Vagina (tissue), 2 donors: ENCODE measurements at places on chromosomes 7 and 10.

DNA sequence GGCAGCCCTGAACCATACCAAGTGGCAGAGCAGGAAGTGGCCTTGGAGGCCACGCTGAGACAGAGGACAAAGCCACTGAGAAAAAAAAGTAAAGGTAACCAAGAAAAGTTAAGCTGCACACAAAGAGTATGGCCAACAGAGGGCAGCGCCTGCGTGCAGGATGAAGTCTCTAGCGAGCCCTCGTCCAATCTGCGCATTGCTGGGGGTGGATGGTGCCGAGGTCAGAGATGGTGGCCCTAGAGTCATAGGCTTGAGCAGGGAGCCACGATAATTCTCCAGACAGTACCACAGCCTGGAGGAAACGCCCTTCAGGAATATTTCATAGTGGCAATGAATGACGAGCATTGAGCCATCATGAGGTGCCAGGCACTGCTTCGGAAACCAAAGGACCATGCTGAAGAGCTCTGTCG lies 9.7 kb downstream of the ATP6V0E2 start:
- H3K27me3 ChIP-seq, result no peaks in the 10 kb centered on the region
- no peaks in the 10 kb centered on the region for H3K36me3 ChIP-seq
- H3K4me1 ChIP-seq, result no peaks in the 10 kb centered on the region
- no peak for DNase-seq

GRCh38 chr7:110486549-110486948 lies 604.4 kb upstream of the LRRN3 start:
- no peaks in the 10 kb centered on the region for H3K27me3 ChIP-seq
- no peak for DNase-seq
- H3K4me3 ChIP-seq, result no peak overlapping the region

DNA sequence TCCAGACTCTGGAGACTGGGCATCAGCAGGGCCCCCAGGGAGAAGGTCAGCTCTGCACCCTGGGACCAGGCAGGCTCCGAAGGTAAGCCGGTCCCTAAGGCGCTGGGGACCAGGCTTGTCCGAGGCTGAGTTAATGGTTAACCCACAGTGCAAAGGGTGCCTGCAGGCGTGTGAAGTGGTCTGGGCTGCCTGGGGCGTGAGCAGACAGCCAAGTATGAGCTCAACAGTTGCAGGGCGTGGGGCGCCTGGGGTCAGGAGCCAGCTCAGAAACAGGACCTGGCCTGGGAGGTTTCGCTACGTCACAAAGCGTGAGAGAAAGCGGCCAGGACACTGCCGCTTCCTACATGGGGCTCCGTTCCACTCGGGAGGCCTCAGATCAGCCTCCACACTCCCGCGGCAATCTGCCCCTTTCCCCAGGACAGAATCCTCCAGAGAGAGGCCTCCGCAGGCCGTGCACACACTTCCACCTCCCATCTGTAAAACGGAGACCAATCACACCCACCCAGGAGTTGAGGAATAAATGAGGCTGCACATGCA lies 16.0 kb downstream of the PDGFA start:
- no peaks in the 10 kb centered on the region for H3K27me3 ChIP-seq
- no peak for DNase-seq
- no peak overlapping the region for H3K27ac ChIP-seq
- H3K4me1 ChIP-seq, result peaks cover 20% of the 10 kb centered on the region
- H3K4me3 ChIP-seq, result no peak overlapping the region

DNA sequence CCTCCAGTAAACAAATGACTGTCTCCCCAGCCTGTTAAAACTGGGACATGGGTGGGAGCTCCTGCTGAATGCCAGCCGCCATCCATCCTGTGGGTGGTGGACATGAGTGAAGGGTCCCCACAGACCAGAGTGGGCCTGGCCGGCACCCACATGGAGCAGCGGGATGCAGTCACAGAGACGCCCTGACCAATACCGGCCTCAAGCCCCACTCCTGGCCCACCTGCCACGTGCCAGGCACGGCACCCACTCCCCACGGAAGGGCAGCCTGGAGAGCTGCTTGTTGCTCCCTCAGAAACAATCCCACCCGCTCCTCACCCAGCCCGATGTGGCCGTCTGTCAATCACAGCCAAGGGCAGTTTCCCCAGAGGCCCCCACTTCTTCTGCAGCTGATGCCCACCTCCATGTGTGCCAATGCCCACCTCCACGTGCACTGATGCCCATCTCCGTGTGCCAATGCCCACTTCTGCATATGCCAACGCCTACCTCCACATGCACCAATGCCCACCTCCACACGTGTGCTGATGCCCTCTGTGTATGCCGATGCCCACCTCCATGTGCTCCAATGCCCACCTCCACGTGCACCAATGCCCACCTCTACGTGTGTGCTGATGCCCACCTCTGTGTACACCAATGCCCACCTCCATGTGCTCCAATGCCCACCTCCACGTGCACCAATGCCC lies 42.8 kb upstream of the DNAAF5 start:
- H3K27ac ChIP-seq, result no peak overlapping the region
- H3K27me3 ChIP-seq, result no peaks in the 10 kb centered on the region
- H3K36me3 ChIP-seq, result no peaks in the 10 kb centered on the region
- no peak overlapping the region for H3K4me3 ChIP-seq

- no peak overlapping the region for H3K4me3 ChIP-seq
- no peak for DNase-seq
- H3K27ac ChIP-seq, result no peak overlapping the region
- H3K27me3 ChIP-seq, result no peaks in the 10 kb centered on the region
- no peaks in the 10 kb centered on the region for H3K4me1 ChIP-seq
- H3K36me3 ChIP-seq, result no peaks in the 10 kb centered on the region
These were observed 188.4 kb upstream of the AGK start for GRCh38 chr7:141362580-141363435.

DNA sequence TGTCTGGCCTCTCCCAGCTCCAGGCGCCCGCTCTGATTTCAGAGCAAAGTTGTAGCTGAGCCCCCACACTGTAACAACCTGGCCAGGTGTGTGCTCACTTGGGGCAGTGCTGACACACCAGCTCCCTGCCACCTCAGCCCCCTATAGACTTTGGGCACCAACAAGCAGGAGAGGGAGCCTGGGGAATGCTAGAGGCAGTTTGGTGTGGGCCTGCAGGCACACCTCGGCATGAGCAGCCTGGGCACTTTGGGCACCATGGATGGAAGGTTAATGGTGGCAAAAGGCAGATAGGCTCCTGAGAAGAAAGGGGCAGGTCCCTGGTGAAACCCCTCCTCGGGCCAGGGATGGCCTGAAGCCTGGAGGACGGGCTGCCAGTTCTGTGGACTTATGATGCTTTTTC lies 212.7 kb upstream of the GNAI1 start:
- H3K36me3 ChIP-seq, result no peaks in the 10 kb centered on the region
- H3K27me3 ChIP-seq, result no peaks in the 10 kb centered on the region
- DNase-seq, result no peak

GRCh38 chr10:45419676-45420025 lies 45.6 kb downstream of the ALOX5 start:
- DNase-seq, result peak; percentile 90
- H3K4me3 ChIP-seq, result peak overlapping the region; percentile 47
- H3K27me3 ChIP-seq, result no peaks in the 10 kb centered on the region
- H3K36me3 ChIP-seq, result no peaks in the 10 kb centered on the region
- H3K4me1 ChIP-seq, result peaks cover 40% of the 10 kb centered on the region
- H3K27ac ChIP-seq, result peak overlapping the region; percentile 86

GRCh38 chr10:73889014-73889413 lies 14.7 kb upstream of the CAMK2G start:
- no peak overlapping the region for H3K4me3 ChIP-seq
- H3K27ac ChIP-seq, result peak overlapping the region; percentile 85
- H3K4me1 ChIP-seq, result peaks cover 50% of the 10 kb centered on the region
- no peaks in the 10 kb centered on the region for H3K27me3 ChIP-seq

GRCh38 chr7:11373546-11374142 lies 400.0 kb downstream of the PHF14 start:
- no peaks in the 10 kb centered on the region for H3K27me3 ChIP-seq
- no peak for DNase-seq

DNA sequence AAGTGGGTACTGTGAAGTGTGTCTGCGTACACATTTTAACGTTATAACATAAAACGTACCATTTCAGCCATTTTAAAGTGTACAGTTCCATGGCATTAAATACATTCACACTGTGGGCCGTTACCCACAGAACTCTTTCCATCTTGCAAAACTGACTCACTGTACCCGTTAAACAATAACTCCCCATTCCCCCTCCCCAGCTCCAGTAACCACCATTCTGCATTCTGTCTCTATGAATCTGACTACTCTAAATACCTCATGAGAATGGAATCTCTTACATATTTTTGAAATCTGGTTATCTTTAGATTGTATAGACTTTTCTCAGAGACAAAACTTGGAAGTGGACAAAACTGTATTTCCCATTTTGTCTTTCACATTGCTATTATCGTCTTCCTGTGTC lies 9.3 kb downstream of the ARL3 start:
- no peak for DNase-seq
- H3K36me3 ChIP-seq, result no peaks in the 10 kb centered on the region
- peaks cover 20% of the 10 kb centered on the region for H3K4me1 ChIP-seq
- H3K27ac ChIP-seq, result no peak overlapping the region
- no peak overlapping the region for H3K4me3 ChIP-seq
- H3K27me3 ChIP-seq, result no peaks in the 10 kb centered on the region

DNA sequence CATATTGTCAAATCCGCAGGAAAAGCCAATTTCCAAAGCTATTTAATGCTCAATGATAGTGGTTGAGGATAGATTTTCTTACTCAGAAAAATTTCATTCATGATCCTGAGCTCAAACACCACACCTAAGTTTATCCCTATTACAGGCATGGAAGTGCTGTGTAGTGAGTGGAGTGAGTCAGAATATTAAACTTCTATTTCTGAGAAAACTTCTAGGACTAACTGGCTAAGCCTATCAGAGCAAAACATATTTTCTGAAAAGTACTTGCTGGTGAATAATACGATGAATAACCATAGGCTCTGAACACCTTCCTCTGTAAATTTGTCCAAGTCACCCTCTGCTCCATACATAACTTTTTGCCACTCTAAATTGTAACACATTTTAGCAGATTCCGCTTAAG lies 221.5 kb downstream of the SUGCT start:
- H3K27me3 ChIP-seq, result no peaks in the 10 kb centered on the region
- no peak for DNase-seq
- H3K27ac ChIP-seq, result no peak overlapping the region
- H3K4me3 ChIP-seq, result no peak overlapping the region

GRCh38 chr7:121244120-121244870 lies 84.5 kb upstream of the WNT16 start:
- H3K36me3 ChIP-seq, result no peaks in the 10 kb centered on the region
- no peak for DNase-seq
- no peak overlapping the region for H3K4me3 ChIP-seq
- H3K27me3 ChIP-seq, result no peaks in the 10 kb centered on the region

DNA sequence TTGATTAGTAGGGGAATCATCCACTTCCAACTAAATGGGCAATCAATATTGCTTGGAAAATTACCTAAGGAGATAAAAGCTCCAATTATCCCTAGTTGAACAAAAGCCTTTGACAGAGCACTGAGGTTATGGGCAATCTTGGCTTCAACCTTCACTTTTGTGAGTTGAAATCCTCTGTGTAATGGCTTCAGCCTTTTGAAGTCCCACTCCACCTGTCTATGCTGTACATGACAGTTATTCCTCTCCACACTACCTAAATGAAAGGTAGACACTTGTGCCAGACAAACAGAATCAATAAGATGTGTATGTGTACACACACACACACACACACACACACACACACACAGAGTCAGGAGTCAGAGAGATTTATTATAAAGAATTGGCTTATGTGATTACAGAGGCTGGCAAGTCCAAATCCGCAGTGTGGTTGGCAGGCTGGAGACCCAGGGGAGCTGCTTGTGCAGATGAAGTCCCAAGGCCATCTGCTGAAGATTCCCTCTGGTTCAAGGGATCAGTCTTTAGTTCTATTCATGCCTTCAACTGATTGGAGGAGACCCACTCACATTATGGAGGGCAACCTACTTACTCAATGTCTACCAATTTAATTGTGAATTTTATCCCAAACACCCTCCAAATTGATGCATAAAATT lies 164.8 kb upstream of the CDC14C start:
- H3K27me3 ChIP-seq, result no peaks in the 10 kb centered on the region
- H3K4me1 ChIP-seq, result no peaks in the 10 kb centered on the region
- H3K27ac ChIP-seq, result no peak overlapping the region
- H3K4me3 ChIP-seq, result no peak overlapping the region
- H3K36me3 ChIP-seq, result no peaks in the 10 kb centered on the region

DNA sequence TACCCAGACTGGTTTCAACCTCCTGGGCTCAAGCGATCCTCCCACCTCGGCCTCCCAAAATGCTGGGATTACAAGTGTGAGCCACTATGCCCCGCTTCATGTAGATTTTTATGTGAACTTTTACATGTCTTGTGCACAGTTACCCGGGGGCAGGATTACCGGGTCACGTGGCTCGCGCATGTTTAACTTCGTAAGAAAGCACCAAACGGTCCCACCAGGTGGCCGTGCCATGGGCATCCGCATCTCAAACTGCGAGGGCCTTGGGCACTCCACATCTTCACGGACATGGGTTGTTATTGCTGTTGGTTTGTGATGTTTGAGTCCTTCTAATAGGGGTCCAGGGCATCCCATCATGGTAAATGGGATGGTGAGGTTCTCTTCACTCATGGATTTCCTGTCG lies 636.6 kb upstream of the FOXK1 start:
- H3K4me3 ChIP-seq, result no peak overlapping the region
- no peak for DNase-seq
- H3K4me1 ChIP-seq, result no peaks in the 10 kb centered on the region
- no peaks in the 10 kb centered on the region for H3K27me3 ChIP-seq
- no peak overlapping the region for H3K27ac ChIP-seq

DNA sequence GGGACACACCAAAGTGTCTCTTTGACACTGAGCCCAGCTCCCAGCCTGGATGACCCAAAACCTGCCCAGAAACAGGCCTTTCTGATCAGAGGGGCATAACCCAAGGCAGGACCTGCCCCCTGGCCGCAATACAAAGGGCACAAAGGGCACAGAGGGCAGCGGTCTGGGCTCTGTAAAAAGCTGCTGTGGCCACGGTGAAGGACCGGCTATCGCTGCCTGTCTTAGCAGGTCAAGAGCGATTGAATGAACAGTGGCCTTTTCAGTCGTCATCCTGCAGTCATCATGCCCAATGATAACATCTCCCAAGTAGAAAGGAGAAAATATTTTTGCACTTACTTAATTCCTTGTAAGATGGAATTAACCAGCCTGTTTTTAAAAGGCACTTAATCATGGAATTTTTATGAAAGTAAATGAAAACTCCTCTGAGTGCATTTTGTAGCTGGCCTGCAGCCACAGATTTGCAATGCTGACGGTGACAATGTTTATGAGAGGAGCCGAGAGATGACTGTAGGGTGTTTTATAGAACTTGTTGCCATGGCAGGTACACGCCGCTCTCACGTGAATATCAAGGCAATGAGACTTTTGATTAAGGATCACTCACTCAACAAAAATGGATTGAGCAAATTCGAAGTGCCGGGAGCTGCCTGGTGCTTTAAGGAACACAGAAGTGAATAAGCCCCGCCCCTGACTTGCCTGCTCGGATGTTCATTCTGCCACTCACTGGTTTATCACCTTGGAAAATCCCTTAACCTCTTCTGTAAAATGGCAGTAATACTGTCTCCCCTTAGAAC lies 47.3 kb upstream of the BHLHA15 start:
- peaks cover 19% of the 10 kb centered on the region for H3K4me1 ChIP-seq
- H3K4me3 ChIP-seq, result peak overlapping the region; percentile 28
- no peaks in the 10 kb centered on the region for H3K36me3 ChIP-seq
- DNase-seq, result no peak
- H3K27ac ChIP-seq, result peak overlapping the region; percentile 22
